ENCODE measurements at places on chromosomes 6 and 20. TPM values are rescaled to one million over a fixed set of nuclear protein-coding genes. Genes with fewer than 3 reads are reported as not detected.

- DNase-seq, result no peak
Measured at GRCh38 chr6:156627524-156627923, 149.7 kb upstream of the ARID1B start.

GRCh38 chr6:80433010-80433672, 326.7 kb downstream of the BCKDHB start:
- DNase-seq, result no peak

GRCh38 chr6:139109558-139109957, 25.3 kb upstream of the HECA start:
- DNase-seq, result no peak

- DNase-seq, result no peak
Measured at GRCh38 chr6:22249711-22250350, 47.0 kb downstream of the PRL start.

DNA sequence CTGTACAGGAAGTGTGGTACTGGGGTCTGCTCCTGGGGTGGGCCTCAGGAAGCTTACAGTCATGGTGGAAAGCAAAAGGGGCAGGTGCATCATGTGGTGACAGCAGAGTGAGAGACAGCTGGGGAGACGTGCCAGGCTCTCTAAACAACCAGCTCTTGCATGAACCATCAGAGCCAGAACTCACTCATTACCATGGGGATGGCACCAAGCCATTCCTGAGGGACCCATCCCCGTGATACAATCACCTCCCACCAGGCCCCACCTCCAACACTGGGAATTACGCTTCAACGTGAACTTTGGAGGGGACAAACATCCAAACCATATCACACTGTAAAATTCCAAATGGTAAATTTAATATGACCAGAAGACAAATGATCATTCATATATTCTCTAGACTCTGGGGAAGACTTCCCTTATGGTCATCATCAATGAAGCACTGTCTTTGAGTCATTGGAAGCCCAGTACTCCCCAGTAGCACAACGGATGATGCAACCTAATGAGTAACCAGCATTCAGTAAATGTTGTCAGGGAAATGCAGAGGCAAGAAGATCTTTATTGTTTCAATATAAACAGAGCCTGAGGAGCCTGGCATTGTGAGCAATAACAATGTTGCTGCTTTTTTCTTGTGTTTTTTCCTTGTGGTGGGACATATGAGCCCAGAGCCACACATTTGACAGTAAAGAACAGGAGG, 48.2 kb upstream of the RALY start:
- DNase-seq, result no peak

DNA sequence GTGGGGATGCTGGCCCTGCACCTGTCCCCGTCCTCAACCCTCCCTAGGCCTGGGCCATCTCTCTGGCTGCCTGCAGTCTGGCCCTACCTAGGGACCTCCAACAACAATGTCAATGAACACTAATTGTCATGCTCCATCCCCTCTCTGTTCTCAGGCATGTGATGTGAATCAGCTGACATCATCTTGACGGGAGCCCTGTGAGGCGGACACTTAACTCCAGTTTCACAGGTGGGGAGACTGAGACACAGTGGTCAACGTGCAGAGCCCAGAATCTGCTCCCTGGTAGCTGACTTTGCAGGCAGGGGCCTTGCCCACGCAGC, 762 bp upstream of the TCEA2 start:
- DNase-seq, result no peak

- no peak for DNase-seq
Measured at GRCh38 chr20:51910321-51911050, 108.2 kb upstream of the SALL4 start.

DNA sequence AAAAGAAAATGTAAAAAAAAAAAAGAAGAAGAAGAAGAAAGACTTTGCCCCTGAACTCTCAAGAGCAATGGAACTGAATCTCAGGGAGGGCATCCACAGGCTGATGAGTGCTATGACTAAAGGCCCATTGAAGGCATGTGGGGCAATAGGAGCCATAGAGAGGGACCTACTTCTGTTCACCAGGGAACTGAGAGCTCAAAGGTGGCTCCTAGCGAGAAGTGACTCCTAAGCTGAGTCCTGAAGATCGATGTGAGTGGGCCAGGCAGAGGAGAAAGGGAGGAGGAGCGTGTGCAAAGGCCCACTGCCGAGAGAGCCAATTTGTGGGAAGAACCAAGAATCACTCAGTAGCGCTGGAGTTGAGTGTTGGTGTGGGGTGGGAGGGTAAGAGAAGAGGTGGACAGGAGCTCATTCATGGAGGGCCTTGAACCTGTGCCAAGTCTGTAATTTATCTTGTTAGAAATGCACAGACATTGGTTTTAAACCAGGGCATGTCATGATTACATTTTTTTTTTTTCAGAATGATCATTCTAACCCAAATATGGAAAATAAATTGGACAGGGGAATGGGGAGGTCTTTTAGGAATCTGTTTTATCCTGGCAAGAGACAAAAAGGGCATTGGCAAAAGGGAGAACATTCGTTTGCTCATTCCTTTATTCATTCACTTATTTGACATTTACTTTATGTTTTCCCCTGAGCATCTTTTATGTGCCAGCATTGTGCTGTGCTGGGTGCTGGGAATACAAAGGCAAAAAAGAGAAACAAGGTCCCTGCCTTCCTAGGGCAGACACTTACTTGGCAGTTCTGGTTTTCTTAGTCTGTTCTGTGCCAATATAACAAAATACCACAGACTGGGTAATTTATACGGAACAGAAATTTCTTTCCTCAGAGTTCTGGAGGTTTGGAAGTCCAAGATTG, 67.4 kb upstream of the DSP start:
- no peak for DNase-seq

DNA sequence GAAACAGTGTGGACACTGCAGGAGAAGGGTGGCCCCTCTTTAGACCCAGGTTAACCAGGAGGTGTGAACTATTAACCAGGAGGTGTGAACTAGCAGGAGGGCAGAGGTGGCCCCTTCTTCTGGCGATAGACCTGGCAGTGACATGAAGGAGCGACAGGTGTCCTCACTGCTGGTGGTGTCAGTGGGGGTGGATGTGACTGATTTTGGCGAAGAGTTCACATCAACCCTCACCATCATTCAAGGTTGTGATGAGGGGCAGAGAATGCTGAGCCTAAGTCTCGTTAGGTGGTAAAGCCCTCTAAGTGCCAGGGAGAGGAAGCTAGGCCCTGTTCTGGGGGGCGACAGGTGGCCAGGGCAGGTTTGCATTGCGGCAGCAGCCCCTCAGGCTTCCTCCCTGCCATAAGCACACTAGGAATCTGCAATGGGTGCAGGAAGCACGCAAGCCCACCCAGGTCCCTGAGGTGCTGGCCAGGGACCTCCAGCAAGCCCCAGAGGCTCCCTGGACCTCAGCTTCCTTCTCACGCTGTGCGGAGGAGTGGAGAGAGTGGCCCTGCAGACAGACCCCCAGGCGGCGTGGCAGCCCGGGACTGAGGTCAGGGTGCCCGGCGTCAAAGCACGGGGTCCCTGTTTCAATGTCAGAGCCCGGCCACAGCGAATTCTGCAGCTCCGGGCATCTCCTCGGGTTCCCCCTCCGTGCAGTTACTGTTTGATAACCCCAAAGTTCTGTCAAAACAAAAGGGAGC, 13.7 kb downstream of the NPEPL1 start:
- no peak for DNase-seq

GRCh38 chr20:10096790-10097189, 62.0 kb downstream of the ANKEF1 start:
- DNase-seq, result no peak

- no peak for DNase-seq
Measured at GRCh38 chr6:139597087-139597763, 222.8 kb upstream of the CITED2 start.

GRCh38 chr6:21885111-21885510, 291.6 kb downstream of the SOX4 start:
- DNase-seq, result no peak

Gene CLDN20
- total RNA-seq, result not detected

Gene RNF182
- 3.3 TPM for total RNA-seq

Gene TINAG
- total RNA-seq, result not detected

Gene BHLHE23
- not detected for total RNA-seq

Gene EYA4
- total RNA-seq, result 1.0 TPM

Gene CTCFL
- not detected for total RNA-seq

Gene SLC25A27
- 8.1 TPM for total RNA-seq

Gene VWA7
- 5.0 TPM for total RNA-seq
